AG04449 (cell line): ENCODE measurements at places on chromosomes 11 and 22.
A peak's percentile ranks its signal among the peaks of the same experiment; 100 is the strongest.

- no peak for DNase-seq
These were observed 12.6 kb upstream of the SYT13 start for GRCh38 chr11:45298718-45299117.

- DNase-seq, result no peak
These were observed 33.6 kb downstream of the DBX1 start for GRCh38 chr11:20126724-20127123.

- no peak for DNase-seq
These were observed 258.5 kb upstream of the SORL1-AS1 start for GRCh38 chr11:121711236-121711635.

GRCh38 chr11:63567044-63567840, 4.1 kb upstream of the PLAAT2 start:
- DNase-seq, result peak; percentile 42

DNA sequence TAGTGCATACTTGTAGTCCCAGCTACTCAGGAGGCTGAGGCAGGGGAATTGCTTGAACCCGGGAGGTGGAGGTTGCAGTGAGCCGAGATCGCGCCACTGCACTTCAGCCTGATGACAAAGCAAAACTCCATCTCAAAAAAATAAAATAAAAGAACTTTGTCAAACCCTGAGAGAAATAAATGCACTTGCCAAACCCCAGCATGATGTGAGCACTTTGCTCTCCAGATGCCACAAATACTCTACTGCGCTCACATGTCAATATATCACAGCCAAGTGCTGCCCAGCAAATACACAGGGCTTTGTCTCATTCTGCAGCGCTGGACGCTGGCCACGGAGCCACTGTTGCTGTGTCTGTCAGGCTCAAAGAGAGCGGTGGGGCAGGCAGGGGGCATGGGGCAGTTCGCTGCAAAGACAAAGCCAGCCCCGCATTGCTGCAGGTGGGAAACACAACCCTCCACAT, 45.1 kb downstream of the AHNAK start:
- DNase-seq, result no peak

- no peak for DNase-seq
These were observed 2.9 kb downstream of the SLC16A8 start for GRCh38 chr22:38080850-38081635.

DNA sequence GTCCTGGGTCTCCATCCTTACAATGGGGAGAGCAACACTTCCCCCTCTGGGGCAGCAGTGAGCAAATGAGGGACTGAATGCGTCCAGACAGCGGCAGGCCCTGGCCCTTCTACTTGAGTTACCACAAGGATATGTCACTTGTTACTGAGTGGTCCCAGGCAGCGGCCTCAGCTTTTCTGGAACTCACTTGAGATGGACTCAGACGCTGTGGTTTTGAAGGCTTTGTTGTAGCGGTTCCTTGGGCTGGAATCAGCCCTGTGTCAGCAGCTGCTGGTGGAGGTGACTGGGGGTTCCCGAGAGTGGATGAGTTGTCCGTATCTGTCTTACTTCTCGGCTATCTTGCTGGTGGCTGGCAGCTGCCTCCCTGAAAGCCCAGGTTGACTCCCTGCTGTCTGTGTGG, 77.0 kb downstream of the MICAL2 start:
- DNase-seq, result no peak

- DNase-seq, result no peak
These were observed 61.8 kb downstream of the RPL27A start for GRCh38 chr11:8744423-8744822.

- DNase-seq, result no peak
These were observed 86.1 kb downstream of the GRM5 start for GRCh38 chr11:88979641-88980040.

DNA sequence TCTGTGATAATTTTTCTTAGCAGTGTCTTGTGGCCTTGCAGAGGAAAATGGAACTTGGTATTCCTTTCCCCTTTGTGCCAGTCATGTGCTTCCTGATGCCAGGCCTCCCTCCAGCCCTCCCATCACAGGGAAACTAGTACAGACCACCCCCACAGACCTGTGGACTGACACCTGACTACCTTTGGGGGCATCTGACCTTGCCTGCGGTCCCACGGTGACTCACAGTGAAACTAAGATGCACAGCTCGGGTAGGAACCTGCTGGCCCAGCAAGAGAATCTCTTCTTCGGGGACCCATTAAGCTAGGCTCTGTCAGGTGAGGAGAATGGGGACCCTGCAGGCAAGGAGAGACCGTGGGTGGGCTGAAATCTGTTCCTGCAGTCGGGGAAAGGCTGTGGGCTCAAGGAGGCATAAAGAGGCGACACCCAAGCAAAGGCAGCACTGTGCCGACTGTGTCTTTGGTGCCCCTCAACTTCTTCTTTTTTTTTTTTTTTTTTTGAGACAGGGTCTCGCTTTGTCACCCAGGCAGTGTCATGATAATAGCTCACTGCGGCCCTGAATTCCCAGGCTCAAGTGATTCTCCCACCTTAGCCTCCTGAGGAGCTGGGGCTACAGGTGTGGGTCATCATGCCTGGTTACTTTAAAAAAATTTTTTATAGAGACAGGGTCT, 20.8 kb upstream of the PEX26 start:
- no peak for DNase-seq

GRCh38 chr11:61163714-61164605, 2.7 kb upstream of the VPS37C start:
- DNase-seq, result no peak

DNA sequence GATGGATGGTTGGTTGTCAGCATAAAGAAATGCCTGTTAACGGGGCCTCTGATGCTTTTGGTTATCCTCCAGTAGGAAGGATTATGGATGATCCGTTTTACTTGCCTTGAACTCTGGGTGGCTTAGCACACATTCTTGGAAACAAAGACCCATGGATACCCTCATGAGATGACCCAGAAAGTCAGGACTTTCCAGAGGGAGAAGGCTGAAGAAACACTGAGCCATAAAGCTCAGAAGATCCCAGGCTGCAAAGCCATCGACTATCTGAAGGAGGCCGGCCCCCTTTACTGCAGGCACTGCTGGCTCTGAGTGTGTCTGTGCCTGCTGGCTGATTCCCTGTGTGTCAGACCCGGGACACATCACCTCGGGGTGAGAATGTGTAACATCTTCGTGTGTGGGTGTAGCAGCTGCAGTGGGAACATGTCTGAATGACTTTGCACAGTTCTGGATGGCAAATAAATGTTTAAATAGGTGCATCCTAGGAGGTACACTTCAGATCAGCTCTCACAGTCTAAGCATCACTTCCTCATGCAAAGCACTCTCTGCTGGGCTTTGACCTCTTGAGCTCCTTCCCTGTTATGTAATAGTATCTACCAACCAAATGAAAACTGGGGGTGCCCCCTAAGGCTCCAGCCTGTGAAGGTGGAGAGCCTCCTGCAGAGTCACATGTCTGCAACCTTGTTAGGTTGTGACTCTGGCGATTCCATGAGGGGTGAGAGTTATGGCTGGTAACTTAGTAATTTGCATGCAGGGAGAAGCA, 1084.9 kb downstream of the TBC1D22A start:
- DNase-seq, result no peak

DNA sequence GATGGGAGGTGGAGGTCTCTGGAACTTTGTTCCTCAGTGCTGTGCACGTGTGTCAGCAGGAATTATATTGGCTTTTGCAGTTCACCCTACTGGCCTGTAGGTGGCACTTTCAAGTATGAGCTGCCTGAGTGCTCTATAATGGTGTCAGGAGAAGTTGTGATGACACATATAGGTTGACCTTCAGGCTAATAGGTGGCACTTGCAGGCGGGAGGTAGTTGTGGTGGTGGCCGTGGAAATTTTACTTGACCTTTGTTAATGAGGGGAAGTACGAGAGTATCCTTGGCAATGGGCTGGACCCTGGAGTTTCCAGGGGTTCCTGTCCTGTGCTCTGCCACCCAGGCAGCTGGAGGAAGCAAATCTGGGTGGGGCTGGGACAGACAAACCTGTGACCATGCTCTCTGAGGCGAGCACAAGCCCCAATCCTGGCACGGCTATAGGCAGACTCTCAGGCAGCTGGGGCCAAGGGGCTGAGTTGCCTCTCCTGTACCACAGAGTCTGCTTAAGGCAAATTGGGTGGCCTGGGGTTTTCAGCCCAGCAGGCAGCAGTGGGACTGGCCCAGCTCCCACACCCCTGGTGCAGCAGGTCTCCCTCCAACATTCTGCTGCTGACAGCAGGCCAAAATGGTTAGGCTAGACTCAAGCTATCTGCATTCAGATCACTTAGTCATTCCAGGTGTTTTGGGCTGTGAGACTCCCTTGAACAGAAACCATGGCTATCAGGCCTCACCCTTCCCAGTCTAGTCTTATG, 147.5 kb upstream of the CTSC start:
- no peak for DNase-seq

- no peak for DNase-seq
These were observed 27.0 kb downstream of the PLEKHA7 start for GRCh38 chr11:16987205-16987568.

GRCh38 chr11:72641522-72642042, 32.6 kb downstream of the PDE2A start:
- no peak for DNase-seq

DNA sequence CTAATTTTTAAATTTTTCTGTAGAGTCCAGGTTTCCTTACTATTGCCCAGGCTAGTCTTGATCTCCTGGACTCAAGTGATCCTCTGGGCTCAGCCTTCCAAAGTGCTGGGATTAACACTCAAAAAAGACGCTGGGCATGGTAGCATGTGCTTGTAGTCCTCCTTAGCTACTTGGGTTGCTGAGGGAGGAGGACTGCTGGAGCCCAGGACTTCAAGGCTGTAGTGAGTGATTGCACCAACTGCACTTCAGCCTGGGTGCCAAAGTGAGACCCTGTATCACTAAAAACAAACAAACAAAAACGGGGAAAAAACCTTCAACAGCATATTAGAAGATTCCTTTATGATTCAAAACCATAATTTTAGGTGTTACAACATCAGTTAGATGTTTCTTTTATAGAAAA, 44.6 kb downstream of the RSF1 start:
- no peak for DNase-seq

- DNase-seq, result no peak
These were observed 4.2 kb upstream of the SUSD2 start for GRCh38 chr22:24177045-24177444.

- DNase-seq, result no peak
These were observed 151.2 kb downstream of the MAML2 start for GRCh38 chr11:96191752-96192151.

DNA sequence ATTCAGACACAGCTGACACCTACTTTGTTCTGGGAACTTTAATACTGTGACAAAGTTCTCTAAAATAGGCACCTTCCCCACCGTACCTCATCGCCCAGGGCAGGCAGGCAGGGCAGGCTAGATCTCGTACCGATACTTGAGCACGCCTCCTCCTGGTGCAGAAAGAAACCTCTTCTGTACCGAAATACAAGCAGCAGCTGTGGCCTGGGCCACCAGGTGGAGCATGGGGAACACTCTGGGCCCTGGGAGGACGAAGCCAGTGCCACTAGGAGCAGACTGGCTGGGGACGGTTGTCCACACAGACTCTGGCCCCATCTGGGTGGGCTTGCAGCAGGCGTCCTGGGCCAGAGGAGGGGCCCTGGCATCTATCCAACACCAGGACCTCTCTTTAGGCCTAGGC, 12.8 kb downstream of the PMM1 start:
- DNase-seq, result no peak

GRCh38 chr22:24428751-24429410, 1.5 kb downstream of the ADORA2A start:
- no peak for DNase-seq

GRCh38 chr11:26331911-26332571, at the start of gene ANO3:
ANO3 (plus strand) TSS chr11:26332130; CDS start chr11:26332276, 146 bp downstream.
- peak; percentile 17 for DNase-seq

- no peak for DNase-seq
These were observed 39.8 kb upstream of the PRSS23 start for GRCh38 chr11:86760577-86760976.

DNA sequence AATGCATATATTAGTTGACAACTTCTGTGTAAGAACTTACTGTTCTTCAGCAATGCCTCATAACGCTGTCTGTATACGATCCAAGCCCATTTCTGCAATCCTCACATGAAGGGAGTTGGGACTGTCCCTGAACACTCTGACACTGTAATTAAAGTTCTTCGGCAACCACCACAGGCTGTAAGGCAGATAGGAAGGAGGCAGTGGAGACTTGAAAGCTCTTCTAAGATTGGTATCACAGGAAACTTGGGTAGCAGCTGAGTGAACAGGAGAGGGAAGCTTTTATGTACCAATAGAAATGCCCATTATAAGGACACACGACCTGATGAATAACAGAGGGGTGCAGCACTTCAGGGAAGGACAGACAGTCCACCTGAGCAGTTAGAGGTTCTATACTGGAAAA, 12.0 kb upstream of the GAB2 start:
- no peak for DNase-seq

DNA sequence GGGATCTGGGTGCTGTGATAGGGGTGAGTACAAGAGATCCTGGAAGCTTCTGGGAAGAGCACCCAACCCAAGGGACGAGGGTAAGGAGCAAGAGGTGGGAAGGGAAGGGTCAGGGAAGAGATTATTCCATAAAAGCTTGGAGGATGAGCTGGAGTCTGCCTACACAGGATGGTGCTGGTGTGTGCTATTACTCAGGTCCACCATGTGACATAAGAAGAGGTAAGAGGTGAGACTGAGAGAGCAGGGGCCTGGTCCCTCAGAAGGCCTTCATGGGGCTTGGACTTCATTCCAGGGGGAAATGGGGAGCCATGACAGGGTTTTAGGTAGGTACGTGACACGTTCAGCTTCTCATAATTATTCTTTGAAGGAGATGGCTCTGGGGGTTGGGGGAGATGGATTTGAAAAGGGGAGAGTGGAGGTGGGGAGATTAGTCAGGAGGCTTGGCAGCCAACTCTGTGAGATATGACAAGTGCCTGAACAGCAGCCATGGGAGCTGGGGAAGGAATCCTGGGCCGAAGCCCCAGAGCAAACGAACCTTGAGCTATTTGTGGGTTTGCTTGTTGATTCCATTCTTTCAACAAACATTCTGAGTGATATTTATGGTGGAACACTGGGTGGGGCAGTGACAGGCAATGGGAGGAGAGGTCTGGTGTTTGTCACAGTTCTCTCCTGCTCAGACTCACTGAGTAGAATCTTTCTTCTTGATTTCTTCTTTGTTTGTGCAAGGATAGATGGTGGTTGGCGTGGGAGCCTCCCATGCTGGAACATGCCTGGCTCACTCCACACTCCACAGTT, 11.2 kb upstream of the NCAM1 start:
- DNase-seq, result no peak

GRCh38 chr22:42862045-42862734, 5.1 kb upstream of the ARFGAP3 start:
- DNase-seq, result no peak

DNA sequence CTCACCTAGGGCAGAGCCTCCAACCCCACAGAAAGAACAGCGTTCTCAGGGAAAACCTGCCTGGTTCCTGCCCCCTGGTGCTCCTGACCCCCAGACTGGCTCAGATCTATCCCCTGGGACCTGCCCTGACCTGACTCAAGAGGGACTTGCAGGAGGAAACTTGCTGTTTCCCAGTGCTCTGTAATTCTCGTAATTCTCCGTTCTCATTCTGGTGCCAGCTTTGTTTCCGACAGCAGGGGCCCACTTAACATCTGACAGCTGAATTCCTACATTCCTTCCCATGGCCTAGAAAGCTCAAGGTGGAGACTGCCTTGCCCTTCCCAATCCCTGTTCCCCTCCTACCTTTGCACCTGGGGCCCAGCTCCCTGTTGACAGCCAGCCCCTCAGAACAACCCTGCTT, 12.5 kb upstream of the CSF2RB start:
- no peak for DNase-seq
